ENCODE measurements at places on chromosomes 13 and 19.

GRCh38 chr13:45564133-45564776 is 51.3 kb downstream of the ERICH6B start:
- DNase-seq: peak; percentile 64

DNA sequence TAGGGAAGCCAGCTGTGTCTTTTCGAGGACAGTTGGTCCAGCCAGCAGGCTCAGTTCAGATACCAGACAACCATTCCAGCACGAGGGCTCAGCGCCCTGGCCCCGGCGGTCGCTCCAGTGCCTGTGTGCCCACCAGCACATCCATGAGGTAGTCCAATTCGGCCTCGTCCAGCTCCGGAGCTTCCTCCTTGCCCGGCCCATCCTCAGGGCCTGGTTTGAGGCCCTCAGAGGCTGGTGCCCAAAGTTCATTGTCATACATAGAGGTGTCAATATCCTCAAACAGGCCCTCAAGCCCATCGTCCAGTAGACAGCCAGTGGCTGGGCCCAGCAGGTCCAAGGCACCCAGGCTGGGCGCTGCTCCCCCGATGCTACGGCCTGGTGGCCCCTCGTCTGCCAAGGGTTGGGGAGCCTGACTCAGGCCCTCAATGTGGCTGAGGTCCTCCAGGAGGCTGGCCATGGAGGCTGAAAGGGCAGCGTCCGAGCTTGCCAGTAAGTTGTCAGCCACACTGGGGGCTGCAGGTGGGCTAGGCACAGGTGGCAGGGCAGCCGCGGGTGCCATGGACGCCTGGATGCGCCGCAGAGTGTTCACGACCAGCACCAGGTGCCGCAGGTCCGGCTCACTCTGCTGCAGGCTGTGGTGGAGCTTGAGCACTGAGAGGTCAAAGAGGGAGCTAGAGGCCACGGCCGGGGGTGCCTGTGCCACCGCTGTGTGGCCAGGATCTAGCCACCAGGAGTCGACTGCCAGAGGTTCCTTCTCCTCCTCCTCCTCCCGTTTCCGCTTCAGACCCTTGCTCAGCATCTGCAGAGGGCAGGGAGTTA is 2.8 kb downstream of the SERTAD1 start:
- DNase-seq: no peak

GRCh38 chr19:35757749-35758608 is at the start of gene PROSER3:
Gene PROSER3, plus strand, starts transcription at chr19:35758176. Its CDS starts 40 bp downstream, at chr19:35758216.
- DNase-seq: peak; percentile 99

DNA sequence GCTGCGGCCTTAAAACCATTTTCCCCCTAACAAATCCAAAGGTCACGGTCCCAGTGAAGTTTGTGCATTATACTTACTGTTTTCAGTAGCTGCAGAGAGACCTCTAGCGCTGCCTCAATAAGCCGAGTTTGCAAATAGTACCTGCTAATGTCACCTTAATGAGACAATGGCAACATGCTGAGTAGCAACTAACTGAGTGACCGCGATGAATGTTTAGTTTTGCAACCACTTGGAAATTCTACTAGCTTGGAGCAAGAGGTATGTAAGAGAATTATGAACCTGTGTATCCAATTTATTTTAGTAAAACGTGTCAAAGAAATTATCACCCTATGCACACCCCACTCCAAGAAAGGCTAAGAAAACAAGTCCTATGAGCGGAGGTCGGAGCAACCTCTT is 1.2 kb downstream of the KPNA3 start:
- DNase-seq: peak; percentile 23

- DNase-seq: no peak
These were observed 60.0 kb downstream of the ZAR1L start for GRCh38 chr13:32254916-32255723.

GRCh38 chr13:33089311-33089710 is 73.1 kb downstream of the KL start:
- DNase-seq: no peak

DNA sequence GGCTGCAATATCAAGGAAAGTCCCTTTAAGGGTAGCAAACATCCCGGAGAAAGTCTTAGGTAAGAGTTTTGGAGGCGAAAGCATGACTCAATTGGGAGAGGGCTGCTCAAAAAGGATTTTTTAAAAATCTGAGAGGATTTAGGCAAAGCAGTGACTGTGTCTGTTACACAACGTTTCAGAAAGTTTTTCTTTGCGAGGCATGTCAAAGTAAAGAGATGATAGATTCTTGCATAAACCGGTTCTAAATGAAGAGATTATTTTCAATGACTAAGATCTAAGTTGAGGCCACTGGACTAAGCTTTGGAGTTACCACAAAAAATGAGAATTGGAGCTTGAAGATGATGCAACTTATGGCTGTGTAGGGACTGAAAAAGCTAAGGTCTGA is 43.7 kb upstream of the ENOX1 start:
- DNase-seq: no peak
